Hepatocyte (in vitro differentiated cells): ENCODE measurements at places on chromosomes 2 and 18. TPM values are rescaled to one million over a fixed set of nuclear protein-coding genes. Genes with fewer than 3 reads are reported as not detected.

The CD207 gene
- not detected in 2 replicates for total RNA-seq

GRCh38 chr2:53969968-53970723, 647 bp downstream of the PSME4 start:
- peaks cover 12% of the 10 kb centered on the region for H3K4me1 ChIP-seq
- H3K36me3 ChIP-seq, result no peaks in the 10 kb centered on the region
- H3K4me3 ChIP-seq, result peak overlapping the region; percentile 97
- peak overlapping the region; percentile 98 for H3K27ac ChIP-seq
- H3K27me3 ChIP-seq, result no peaks in the 10 kb centered on the region

DNA sequence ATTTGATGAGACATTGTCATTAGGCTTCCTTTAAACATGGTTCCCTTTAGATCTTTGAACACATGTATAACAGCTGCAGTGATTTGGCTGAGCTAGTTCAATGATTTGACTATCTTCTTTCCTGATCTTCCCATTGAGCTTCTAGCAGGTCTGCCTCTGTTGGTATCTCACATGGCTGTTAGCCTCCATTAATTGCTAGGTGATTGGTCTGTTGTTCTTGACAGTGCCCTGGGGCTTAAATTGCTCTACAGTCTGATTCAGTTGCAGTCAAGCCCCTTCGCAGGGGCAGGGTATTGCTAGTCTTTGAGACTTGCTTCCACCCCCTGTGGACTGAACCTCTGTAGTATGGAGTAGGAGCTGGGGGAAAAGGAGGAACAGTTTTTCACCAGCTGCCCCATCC, 24.1 kb downstream of the SKA1 start:
- peaks cover 20% of the 10 kb centered on the region for H3K4me1 ChIP-seq
- H3K4me3 ChIP-seq, result no peak overlapping the region
- no peak for DNase-seq
- H3K27ac ChIP-seq, result peak overlapping the region; percentile 64

- H3K4me3 ChIP-seq, result no peak overlapping the region
- H3K27ac ChIP-seq, result no peak overlapping the region
- no peaks in the 10 kb centered on the region for H3K36me3 ChIP-seq
- no peaks in the 10 kb centered on the region for H3K4me1 ChIP-seq
- no peaks in the 10 kb centered on the region for H3K27me3 ChIP-seq
Measured at GRCh38 chr2:42164046-42164445, 5.1 kb upstream of the EML4 start.

The RAX gene
- total RNA-seq, result not detected in 2 replicates

The CIDEA gene
- not detected in 2 replicates for total RNA-seq

The CD8B2 gene
- total RNA-seq, result 0.44 TPM in 1 of 2 replicates, not detected in the other

The CCNYL1 gene
- 10.3 and 17.6 TPM in 2 replicates for total RNA-seq

The ITGA6 gene
- total RNA-seq, result 51.4 and 64.8 TPM in 2 replicates

GRCh38 chr2:164913640-164914350, 41.5 kb downstream of the SLC38A11 start:
- peak overlapping the region; percentile 93 for H3K27ac ChIP-seq
- peaks cover 51% of the 10 kb centered on the region for H3K4me1 ChIP-seq
- H3K27me3 ChIP-seq, result no peaks in the 10 kb centered on the region
- peak; percentile 53 for DNase-seq

GRCh38 chr18:12317664-12318333, 9.8 kb downstream of the TUBB6 start:
- DNase-seq, result no peak
- no peaks in the 10 kb centered on the region for H3K4me1 ChIP-seq
- no peaks in the 10 kb centered on the region for H3K27me3 ChIP-seq
- no peak overlapping the region for H3K4me3 ChIP-seq

The COL3A1 gene
- 5,479 and 8,329 TPM in 2 replicates for total RNA-seq

- H3K4me1 ChIP-seq, result no peaks in the 10 kb centered on the region
- DNase-seq, result no peak
- H3K4me3 ChIP-seq, result no peak overlapping the region
- H3K27me3 ChIP-seq, result no peaks in the 10 kb centered on the region
- no peaks in the 10 kb centered on the region for H3K36me3 ChIP-seq
Measured at GRCh38 chr18:67290421-67290820, 226.1 kb downstream of the DSEL start.

The MOGAT1 gene
- not detected in 2 replicates for total RNA-seq

GRCh38 chr2:227479865-227480475, 8.0 kb downstream of the AGFG1 start:
- DNase-seq, result no peak
- no peak overlapping the region for H3K4me3 ChIP-seq
- H3K27ac ChIP-seq, result no peak overlapping the region
- H3K36me3 ChIP-seq, result no peaks in the 10 kb centered on the region
- H3K27me3 ChIP-seq, result no peaks in the 10 kb centered on the region

The MYO7B gene
- total RNA-seq, result 17.6 and 20.1 TPM in 2 replicates

DNA sequence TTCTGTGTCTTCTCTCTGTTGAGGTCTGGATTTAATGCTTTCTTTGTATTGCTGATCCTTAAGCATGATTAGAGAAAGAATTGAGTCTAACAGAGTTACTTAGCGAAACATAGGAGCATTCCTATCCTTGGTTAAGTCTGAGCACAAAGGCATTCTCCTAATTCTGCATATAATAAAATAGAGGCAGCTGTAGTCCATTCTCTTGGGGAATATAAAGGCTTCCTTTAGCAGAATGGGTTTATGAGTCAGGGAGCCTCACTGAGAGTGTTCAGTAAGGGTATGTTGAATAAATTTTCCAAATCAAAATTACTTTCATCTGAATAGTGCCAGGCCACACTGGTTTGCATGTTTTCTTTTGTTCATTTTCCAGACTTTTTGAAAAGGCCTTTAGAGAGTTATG, 101.5 kb downstream of the GALNT1 start:
- no peak overlapping the region for H3K27ac ChIP-seq
- DNase-seq, result no peak
- H3K4me3 ChIP-seq, result no peak overlapping the region
- H3K36me3 ChIP-seq, result no peaks in the 10 kb centered on the region
- no peaks in the 10 kb centered on the region for H3K27me3 ChIP-seq
- H3K4me1 ChIP-seq, result peaks cover 5% of the 10 kb centered on the region
